Astrocyte (in vitro differentiated cells and primary cell): ENCODE measurements at places on chromosomes 13 and 19.

GRCh38 chr19:6589711-6590257 lies 1.2 kb downstream of the CD70 start:
- DNase-seq: no peak

- no peak for DNase-seq
Observed at GRCh38 chr19:7703332-7703731, 1.4 kb upstream of the FCER2 start.

GRCh38 chr13:46181840-46182490 lies at the start of gene LCP1:
Gene LCP1, minus strand, starts transcription at chr13:46182177. Its CDS starts 22,515 bp downstream, at chr13:46159662.
- DNase-seq: no peak

- DNase-seq: no peak
Observed at GRCh38 chr19:4495471-4495870, 22.8 kb downstream of the PLIN4 start.
